Right renal pelvis (tissue), 4 donors: ENCODE measurements at places on chromosomes 16 and 17. TPM values are rescaled to one million over a fixed set of nuclear protein-coding genes. Genes with fewer than 3 reads are reported as not detected.

GRCh38 chr17:61280338-61280737 is 119.3 kb upstream of the TBX2 start:
- DNase-seq: no peak

The TP53TG3 gene
- not detected for polyA plus RNA-seq

DNA sequence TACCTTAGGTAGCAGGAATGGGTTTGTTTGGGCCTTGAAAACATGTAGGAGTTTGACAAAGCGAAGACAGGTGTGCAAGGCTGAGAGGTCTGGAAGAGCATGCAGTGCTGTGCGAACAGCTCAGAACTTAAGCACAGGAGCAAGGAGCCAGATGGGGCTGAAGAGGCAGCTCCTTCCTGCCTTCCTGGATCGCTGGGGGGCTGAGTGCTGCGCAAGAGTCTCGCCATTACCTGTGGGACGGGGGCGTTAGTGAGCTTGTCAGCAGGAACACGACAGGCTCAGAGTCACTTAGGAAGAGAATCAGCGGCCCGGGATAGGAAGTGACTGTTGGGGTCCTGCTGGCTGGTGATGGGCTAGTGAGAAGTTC is 464 bp upstream of the MRM1 start:
- no peak for DNase-seq

The BAIAP3 gene
- polyA plus RNA-seq: 8.5 TPM

DNA sequence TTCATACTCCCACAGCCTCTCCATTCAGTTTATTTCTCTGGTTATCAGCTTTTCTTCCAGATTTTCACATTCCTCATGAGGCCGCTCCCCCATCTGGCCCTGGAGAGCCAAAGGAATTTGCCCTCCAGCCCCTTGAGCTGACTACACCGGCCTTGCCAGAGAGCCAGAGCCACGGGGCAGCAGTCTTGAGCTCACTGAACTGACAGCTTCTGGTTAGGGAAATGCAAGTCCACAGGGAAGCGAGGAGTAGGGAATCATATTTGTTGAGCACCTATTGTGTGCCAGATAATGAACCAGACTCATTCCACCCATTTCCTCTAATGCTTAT is 102.4 kb downstream of the ABCC12 start:
- peak; percentile 17 for DNase-seq

- no peak for DNase-seq
Measured at GRCh38 chr17:279331-279730, 73.3 kb downstream of the RPH3AL start.

DNA sequence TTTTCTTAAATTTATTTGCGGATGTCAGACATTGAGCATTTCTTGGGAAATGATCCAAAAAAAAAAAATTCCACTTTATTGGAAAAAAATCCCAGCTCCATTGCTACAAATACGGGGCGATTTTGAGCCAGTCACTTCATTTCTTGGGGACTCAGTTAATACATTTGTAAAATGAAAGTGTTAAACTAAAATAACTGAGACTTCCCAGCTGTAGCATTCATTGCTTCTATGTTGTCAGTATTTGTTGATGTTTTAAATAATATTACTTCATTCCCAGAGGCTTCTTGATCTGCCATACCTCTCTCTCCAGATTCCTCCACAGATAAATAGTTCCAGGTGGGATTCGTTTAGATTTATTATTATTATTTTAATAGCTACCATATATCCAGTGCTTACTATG is 77.1 kb upstream of the HS3ST3A1 start:
- DNase-seq: no peak

DNA sequence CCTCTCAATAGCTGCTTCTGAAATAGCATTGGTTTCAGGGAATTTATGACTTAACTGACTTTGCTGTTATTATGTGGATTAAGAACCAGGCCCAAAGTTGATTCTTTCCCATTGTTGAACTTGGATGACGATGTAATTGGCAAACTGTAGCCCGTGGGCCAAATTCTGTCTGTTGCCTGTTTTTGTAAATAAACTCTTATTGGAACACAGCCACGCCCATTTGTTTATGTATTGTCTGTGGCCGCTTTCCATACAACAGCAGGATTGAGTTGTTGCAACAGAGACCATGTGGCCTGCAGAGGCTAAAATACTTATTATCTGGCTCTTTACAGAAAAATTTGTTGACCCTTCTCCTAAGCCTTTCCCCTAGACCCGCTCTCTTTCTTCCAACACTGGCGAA is 31.6 kb downstream of the NTN1 start:
- no peak for DNase-seq

DNA sequence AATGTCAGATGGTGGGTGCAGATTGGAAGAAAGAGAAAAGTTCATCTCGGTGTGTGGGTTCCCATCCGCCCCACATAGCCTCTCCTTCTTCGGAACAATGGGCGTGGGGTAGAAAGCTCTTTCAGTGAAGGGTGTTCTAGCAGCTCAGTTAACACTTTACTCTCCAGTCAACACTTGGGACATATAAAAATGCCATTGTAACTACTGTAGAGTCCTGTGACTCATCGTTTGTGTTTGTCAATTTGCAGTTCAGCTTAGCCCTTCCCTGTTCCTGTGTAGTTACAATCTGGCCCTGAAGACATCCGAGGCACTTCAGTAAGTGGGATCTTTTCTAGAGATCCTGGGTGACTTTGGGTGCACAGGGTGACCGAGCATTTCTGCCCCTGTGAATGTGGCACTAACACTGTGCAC is 11.5 kb upstream of the CLEC18C start:
- DNase-seq: no peak

The TMEM114 gene
- polyA plus RNA-seq: not detected

GRCh38 chr16:1908983-1909382 is 9.2 kb downstream of the HS3ST6 start:
- DNase-seq: no peak

The C16orf89 gene
- polyA plus RNA-seq: 7.2 TPM

The CETP gene
- polyA plus RNA-seq: 16.4 TPM

DNA sequence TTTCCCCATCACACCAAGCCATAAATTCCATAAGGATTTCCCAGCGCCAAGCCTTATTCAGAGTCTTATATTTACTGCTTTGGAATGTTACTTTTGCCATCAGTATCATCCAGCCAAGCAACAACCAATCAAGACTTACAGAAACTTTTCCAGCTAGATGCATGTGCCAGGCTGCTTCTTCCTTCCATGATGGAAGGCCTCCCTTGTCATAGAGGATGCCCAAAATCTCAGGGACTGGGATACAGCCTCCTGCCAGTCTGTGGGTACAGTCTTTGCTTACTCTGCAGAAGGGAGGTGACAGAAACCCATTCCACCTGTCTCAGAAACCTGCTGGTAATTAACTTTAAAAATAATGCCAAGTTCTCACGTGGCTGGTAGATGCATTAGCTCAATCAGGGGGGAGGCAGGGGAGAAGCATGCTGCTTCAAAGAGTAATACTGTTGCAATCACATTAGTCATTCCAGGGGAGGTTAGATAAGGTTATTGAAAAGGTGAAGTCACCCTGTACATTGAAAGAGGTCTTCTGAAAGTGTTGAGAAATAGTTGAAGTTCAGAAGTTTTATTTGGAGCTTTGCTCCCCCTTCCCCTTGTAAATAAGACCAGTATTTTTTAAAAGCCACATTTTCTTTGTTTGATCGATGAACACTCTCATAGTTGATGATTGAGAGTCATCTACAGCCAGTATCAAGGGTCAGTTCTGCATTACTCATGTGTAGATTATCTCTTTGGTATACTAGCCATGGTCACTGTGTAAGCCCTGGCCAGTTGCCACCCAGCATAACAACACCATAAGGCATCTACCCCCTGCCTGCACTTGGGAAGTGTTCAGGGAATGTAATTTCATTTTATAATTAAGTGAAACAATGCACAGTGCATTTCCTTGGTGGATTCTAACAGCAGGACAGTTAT is 22.2 kb downstream of the HLF start:
- no peak for DNase-seq

DNA sequence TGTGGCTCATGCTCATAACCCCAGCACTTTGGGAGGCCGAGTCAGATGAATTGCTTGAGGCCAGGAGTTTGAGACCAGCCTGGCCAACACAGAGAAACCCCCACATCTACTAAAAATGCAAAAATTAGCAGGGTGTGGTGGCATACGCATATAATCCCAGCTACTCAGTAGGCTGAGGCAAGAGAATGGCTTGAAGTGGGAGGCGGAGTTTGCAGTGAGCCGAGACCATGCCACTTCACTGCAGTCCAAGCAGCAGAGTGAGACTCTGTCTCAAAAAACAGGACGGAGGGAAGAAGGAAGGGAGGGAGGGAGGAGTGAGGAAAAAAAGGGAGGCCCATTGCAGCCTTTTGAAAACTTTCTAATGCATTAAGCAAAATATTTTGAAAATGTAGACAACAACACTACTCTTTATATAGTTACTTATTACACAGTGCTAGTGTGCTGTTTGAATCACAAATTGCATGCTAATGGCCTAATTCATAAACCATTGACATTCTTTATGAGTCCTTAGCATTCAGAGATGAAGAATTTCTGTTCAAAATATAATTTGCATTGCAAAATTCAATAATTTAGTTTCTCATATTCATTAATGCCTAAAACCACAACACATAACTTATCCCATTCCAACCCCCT is 59.4 kb downstream of the TMEM114 start:
- peak; percentile 14 for DNase-seq

The MYH2 gene
- not detected for polyA plus RNA-seq

The NDE1 gene
- 39.3 TPM for polyA plus RNA-seq

DNA sequence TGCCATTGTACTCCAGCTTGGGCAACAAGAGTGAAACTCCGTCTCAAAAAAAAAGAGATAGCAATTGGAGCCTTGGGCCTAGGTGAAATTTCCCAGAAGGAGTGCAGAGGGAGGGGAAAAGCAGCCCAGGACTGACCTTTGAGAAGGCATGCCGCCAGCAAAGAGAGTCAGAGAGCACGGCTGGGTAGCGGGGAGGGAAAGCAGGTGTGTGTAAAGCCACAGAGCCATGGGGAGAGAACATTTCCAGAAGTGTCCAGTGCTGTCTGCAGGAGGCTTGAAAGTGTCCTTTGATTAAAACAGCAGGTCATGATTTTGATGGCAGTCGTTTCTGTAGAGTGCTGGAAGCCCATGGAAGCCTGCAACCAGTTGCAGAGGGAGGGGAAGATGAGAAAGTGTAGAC is 8.1 kb downstream of the C16orf54 start:
- no peak for DNase-seq

DNA sequence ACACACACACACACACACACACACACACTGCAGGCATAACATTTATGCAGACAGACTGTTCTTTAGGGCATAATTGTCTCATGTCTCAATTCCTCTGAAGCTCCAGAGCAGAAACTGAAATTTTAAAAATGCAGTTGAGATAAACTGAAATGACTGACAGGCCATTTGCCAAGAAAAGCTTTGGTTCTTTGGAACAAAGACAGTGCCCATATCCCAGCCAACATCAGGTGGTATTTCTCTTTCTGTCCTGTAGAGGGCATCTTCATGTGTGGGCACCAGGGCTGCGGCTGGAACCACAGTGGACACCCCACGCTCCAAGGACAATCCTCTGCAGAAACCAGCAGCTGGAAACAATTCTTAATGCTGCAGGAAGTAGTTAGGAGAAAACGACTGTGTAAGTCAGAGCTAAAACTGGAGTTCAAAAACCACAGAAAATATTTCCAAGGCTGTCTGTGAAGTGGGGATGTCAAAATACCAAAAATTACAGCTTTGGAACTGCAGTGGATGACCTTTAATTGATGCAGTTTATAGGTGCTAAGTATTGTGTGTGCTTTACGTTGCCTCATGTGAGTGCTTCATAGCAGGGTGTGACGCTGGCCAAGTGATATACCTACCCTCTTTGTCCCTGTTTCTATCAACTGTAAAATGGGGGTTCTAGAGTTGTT is 10.6 kb upstream of the MEFV start:
- DNase-seq: no peak

DNA sequence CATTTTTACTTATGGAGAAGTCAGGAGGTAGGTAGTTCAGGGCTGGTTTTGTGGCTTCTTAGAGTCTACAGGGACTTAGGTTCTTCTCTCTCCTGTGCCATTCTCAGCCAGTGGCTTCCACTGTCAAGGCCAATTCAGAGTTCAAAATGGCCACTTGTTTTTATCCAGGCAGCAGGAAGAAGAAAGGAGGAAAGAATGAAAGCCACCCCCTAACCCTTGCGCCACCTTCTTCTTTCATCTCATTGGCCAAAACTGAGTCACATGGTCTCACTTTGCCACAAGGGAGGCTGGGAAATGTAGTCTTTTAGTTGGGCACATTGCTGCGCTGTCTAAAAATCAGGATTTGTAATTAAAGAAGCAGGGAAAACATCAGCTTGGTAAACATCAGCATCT is 60.8 kb upstream of the MED9 start:
- no peak for DNase-seq

The RND2 gene
- polyA plus RNA-seq: 3.7 TPM

DNA sequence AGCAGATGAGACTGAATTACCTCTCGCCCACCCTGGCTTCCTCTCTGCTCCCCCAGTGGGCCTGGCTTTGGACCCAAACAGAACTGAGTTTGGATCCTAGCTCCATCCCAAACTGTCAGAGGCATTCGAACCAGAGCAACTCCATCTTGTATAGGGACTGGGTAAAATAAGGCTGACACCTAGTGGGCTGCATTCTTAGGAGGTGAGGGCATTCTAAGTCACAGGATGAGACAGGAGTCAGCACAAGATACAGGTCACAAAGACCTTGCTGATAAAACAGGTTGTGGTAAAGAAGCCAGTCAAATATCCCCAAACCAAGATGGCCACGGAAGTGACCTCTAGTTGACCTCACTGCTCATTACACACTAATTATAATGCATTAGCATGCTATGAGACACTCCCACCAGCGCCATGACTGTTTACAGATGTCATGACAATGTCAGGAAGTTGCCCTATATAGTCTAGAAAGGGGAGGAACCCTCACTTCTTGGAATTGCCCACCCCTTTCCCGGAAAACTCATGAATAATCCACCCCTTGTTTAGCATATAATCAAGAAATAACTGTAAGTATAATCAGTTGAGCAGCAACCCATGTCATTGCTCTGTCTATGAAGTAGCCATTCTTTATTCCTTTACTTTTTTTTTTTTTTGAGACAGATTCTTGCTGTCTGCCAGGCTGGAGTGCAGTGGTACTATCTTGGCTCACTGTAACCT is 44.4 kb downstream of the LYRM1 start:
- no peak for DNase-seq

- DNase-seq: no peak
Measured at GRCh38 chr17:59825533-59826322, 67.0 kb downstream of the TUBD1 start.

GRCh38 chr16:50146479-50147435 is 6.3 kb upstream of the TENT4B start:
- no peak for DNase-seq

The ESRP2 gene
- polyA plus RNA-seq: 36.3 TPM

The ADORA2B gene
- 4.2 TPM for polyA plus RNA-seq

DNA sequence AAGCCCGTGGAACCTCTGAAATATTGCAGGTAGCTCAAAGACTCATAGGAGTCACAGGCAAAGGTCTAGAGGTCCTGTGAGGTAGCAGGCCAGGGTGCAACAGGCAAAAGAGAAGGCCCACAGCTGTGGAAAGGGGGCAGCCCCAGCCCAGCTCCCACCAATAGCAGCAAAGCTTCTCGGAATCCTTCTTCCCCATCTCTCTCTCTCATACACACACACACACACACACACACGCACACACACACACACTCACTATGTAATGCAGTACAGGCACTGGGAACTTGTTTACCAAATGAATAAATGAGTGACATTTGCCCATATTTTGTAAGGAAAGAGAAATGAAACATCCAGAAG is 16.8 kb upstream of the SUPT4H1 start:
- no peak for DNase-seq

GRCh38 chr16:1979271-1980029 is 1.8 kb downstream of the NOXO1 start:
- DNase-seq: no peak

The KIF18B gene
- 12.3 TPM for polyA plus RNA-seq
